ENCODE measurements at places on chromosomes 11 and 22.

- DNase-seq = peak; percentile 70
Observed at GRCh38 chr22:37623075-37624016, 14.7 kb downstream of the GGA1 start.

- no peak for DNase-seq
Observed at GRCh38 chr11:110951037-110951949, 239.1 kb upstream of the ARHGAP20 start.

GRCh38 chr11:88066090-88066489, 109.2 kb downstream of the RAB38 start:
- no peak for DNase-seq

GRCh38 chr11:47388697-47389576, 10.6 kb upstream of the SPI1 start:
- DNase-seq = no peak

- DNase-seq = no peak
Observed at GRCh38 chr11:877565-877964, 33.0 kb downstream of the CHID1 start.

DNA sequence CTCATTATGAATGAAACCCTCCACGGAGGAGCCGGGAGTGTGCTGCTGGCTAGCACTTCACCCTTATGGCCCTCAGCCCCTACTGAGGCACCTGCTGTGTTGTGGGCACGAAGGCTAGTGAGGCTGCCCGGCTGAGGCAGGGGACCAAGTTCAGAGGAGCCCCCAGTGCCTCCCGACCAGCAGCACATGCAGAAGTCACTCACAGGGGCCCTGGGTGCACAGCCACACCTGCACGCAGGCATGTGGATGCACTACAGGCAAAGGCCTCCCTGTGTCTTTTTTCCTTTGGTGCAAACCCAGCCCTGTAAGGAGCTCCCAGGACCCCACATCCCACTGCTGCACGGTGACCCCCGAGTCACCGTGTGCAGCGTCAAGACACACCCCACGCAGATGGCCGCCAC, 261.5 kb downstream of the BRD1 start:
- no peak for DNase-seq

- no peak for DNase-seq
Observed at GRCh38 chr22:45208993-45209838, 31.5 kb downstream of the KIAA0930 start.

DNA sequence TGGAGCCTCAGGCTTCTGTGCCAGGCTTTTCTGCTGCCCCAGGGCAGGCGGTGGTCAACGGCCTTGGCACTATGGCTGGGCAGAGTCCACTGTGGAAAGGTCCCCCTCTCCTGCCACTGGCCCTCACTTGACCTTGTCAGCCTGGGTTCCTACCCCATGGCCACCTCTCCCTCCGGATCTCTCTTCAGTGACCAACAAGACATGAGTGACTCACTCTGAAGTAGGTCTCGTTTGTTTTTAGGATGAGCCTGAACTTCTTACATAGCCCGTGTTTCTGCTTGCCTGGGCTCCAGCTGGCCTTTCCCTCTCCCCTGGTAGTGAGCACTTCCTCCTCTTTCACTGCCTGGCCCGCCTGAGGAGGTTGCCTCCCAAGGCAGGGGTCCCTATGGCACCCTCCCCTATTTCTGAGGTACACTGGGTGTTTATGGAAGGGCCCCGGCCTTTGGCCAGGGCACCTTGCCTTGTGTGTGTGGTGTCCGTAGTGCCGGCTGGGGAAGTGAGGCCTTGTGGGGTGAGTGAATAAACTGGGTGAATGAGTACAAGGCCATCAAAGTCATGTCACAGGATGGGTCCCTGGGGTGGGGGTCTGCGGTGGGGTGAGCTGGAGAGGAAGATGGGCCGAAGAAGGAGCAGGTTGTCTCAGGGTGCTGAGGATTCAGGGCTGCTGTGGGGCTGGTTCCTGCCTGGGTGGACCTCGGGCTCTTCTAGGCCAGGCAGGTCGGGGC, 5.0 kb downstream of the SHANK3 start:
- DNase-seq = no peak

DNA sequence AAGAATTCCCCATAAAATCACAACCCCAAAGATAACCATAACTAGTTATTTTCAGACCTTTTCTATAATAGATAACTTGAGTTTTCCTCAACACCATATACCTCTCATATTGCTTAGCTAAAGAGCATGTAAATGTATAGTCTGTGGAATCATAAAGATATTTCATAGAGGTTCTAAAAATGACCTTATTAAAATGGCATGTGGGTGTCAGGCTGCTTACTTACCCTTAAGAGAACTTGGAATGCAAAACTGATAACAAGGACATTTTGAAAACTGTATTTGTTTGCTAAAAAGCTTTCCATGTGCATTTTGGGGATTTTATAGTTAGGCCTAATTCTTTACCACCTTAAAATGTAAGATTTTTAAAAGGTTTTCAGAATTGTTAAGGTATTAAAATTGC, 4.7 kb downstream of the SIK2 start:
- no peak for DNase-seq

DNA sequence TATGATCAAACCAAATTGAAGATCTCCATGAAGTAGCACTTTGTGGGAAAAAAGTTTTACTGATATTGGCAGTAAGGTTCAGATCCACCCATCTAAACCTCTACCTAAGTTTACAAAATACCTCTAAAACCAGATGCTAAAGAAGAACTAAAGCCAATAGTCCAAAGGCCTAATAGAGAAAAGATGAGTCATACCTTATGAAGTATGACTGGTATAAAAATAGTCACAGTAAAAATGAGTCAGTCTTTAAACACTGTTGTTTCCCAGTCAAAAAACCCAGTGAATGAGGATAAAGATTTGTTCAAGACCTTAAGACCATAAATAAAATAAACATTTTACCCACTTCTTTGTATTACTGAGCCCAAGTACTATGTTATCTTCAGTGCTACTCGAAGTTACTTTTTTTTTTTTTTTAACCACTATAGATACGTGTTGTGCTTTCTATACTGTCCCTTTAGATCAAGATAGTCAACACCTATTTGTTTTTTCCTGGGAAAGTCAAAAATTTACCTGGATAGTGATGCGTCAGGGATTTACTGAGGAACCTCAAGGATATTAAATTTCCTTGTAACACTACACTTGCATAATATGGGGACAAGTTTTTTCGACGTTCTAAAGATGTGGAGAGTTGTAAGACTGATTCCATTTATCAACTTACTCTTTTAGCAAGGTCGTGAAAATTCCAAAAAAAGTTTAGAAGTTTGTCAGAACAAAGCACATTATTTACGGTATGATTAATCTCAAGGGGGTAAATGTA, 87.3 kb downstream of the CCDC73 start:
- no peak for DNase-seq

GRCh38 chr11:71454470-71455113, 1.6 kb downstream of the NADSYN1 start:
- DNase-seq = peak; percentile 43

DNA sequence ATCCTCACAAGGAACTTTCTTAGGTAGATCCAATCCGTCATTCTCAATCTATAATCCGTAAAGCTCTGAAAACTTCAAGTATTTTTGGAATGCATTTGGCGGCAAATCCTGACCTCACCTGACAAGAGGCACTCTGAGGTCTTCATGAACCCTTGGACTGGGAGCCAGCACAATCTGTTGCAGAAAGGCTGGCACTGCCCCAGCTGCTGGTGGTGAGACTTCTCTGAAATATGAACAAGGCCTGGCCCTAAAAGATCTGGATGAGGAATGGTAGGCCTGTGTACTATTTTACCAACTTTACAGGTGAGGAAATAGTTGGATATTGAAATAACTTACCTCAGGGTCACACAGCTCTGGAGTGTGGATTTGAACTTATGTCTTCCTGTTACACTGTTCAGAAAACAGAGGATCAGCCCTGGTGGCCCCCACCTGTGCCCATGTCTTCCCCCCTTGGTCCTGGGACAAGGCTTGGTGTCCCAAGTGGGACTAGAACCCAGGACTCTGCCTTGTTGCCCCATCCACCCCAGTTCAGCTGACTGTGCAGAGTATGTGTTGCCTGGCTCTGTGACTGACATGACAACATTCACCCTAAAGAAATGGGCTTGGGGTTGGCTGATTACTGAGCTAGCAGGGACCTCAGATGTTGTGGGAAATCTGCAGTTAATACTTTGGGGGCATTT, 471.4 kb downstream of the MN1 start:
- no peak for DNase-seq

DNA sequence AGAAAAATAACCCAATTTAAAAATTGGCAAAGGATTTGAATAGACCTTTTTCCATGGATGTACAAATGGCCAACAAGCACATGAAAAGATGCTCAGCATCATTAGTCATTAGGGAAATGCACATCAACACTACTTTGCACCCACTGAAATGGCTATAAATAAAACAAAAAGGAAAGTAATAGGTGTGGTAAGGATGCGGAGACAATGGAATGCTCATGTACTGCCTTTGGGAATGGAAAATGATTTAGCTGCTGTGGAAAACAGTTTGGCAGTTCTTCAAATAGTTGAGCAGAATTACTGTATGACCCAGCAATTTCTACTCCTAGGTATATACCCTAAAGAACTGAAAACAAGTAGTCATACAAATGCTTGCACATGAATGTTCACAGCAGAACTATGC, 37.4 kb downstream of the LARGE2 start:
- DNase-seq = no peak

DNA sequence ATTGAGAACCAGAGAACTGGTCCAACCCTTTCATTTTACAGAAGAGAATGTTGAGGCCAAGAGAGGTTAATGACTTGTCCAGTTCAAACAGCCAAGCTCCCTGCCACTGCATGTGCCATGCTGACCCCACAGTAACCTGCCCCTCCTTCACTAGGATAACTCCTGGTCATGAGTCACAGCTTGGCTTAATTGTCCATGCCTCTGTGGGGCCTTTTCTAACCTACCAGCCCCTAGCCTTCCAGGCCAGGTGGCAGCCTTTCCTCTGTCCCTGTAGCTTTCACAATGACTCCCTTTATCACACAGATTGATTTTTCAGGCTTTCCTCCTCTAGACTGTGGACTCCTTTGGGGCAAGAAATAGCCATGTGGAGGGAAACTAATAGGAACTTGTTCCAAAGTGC, 97.2 kb downstream of the PIWIL4 start:
- DNase-seq = no peak

DNA sequence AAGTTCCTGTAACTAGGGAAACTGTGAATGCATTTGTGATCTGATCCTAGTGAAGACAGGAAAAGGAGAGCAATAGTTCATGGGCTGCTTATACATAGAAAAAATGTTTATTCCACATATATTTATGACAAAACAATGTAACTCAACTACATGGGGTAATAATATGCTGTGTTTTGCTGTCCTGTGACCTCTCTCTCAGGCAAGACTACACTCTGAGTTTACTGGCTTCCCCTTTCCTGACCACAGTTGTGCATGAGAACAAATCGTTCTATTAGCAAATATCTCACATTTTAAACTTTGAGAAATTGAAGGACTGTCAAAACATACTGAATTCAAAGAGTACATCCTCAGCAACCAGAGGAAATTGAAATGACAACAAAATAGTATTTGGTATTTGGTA, 161.9 kb upstream of the TRPC6 start:
- no peak for DNase-seq

- no peak for DNase-seq
Observed at GRCh38 chr11:120827198-120827597, 196.7 kb upstream of the TBCEL start.

GRCh38 chr11:129237456-129237855, 45.3 kb upstream of the ARHGAP32 start:
- DNase-seq = no peak

- DNase-seq = no peak
Observed at GRCh38 chr11:61039916-61040315, 62.4 kb upstream of the CD5 start.

DNA sequence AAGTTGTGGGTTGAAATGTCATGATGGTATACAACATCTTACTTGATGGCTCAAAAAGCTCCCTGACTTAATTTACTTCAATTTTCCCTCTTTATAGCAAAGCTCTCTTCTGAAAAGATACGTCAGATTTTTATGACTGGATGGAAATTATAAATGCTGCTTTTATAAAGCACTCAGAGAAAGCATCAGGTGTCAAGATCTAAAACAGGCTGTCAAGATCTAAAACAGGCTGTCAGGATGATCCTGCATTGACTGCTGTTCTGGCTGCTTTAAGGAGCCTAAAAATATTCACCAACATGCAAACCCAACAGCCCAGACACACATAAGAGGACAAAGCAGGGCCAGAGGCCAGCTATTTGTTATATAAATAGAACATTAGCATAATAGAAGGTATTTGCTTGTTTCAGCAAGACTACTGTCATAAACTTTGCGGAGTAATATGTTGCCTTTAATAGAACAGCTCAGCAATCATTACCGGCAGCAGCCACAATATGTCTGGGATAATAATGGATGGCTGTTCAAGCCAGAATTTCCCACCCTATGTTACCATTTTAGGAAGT, 77.3 kb upstream of the ANO5 start:
- no peak for DNase-seq

DNA sequence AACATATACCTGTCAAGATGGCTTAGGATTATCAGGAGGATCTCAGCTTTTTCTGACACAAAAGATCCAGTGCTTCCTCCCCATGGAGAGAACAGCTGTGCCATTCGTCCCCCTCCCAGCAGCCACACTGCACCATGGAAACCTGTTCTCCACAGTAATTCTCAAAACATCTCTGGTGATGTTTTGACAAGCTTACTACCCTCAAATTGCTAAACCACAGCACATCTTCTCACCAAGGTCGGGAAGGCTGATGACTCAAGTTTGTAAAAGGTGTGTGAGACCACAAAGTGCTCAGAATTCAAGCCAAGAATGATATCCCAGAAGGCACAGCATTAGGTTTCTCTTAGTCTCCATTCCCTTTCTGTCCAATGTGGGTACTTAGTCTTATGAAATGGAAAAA, 3.9 kb upstream of the RAB38 start:
- DNase-seq = no peak

DNA sequence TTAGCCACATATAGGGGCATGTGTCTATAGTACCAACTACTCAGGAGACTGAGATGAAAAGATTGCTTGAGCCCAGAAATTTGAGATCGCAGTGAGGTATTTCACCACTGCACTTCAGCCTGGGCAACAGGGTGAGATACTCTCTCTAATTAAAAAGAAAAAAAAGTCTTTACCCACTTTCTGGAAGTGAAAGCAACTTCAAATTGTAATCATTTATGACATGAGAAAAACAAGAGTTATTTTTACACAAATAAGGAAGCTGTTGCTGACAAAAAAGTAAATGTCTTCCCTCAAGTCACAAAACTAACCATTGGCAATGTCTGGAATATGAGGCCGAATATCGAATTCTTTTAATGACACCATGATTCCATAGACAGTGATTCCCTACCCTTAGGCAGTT, 71.4 kb downstream of the GLYATL1 start:
- DNase-seq = no peak

Measured in activated CD4-positive, alpha-beta T cell treated with anti-CD3 and anti-CD28 coated beads, Interleukin-2, amount 50 U/mL, for 4 hours (primary cell).